NCI-H1436 treated with DMSO at 0.1 percent for 48 hours (cell line): ENCODE measurements at places on chromosomes 13 and 19.

DNA sequence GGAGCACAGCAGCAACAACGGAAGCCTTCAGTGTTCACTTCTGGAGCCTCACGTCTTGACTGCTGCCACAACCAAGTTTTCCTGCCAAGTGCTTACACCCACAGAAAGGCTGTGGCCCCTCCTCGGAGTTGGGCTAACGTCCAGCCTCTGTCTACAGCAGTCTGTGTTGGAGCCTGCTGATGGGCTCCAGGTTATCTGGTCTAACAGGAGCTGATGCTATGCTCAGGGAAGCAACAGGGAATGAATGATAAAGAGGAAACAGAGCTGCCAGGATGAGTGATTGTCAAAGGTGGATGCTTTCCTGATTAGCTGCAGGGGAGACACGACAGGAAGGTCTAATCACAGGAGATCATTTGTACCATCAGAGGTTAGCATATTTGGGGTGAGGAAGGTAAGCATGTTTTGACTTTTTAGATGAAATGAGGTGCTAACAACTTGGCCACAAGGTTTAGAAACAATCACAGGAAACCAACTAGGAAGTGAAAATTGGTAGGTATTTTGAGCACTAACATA lies 53.8 kb upstream of the RCBTB2 start:
- DNase-seq: no peak

- DNase-seq: no peak
These were observed 10.4 kb upstream of the RASA3 start for GRCh38 chr13:114142640-114143490.

DNA sequence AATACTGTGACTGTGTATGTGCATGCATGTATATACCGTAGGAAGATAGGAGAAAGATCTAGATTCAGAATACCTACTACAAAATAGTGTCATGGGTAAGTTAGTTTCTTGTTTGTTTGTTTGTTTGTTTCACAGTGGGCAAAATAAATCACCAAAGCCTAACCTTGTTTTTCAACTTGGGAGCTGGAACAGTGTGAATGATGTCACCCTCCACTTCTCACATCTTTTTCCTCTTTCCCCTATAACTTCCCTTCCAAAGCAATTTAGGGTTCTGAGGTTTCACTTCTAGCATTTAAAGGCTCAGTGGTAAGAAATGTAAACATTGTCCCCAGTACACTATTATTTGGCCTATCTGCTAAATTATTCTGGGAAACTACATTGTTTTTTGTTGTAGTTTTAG lies 5.4 kb downstream of the KCTD4 start:
- no peak for DNase-seq

DNA sequence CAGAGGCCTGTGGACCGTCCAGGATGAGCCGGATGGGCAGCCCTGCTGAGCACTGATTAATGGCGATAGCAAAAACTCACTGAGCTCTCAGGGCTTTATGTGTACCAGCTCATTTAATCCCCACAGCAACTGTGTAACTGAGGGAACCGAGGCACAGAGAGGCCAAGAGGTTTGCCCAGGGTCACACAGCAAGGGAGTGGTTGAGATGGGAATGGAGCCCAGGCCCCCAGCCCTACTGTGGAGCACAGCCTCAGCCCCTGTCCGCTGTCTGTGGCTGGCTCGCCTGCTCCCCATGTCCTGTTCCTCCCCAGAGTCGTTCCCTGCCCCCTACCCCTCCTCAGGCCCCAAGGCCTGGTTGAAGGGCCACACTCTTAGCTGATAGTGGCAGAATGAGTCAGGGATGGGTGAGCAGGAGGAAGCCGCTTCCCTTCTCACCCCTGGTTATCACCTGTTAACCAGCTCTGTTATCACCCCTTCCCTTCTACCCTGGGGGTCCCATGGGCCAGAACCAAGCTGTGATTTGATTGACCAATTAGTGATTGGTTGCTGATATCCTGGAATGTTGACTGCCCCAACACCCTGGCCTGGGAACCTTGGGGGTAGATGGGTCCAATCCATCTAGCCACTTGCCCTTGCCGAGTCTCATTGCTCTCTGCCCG lies 21.2 kb downstream of the CAPN12 start:
- DNase-seq: no peak

- no peak for DNase-seq
These were observed 13.4 kb downstream of the ZNF20 start for GRCh38 chr19:12126707-12127106.

DNA sequence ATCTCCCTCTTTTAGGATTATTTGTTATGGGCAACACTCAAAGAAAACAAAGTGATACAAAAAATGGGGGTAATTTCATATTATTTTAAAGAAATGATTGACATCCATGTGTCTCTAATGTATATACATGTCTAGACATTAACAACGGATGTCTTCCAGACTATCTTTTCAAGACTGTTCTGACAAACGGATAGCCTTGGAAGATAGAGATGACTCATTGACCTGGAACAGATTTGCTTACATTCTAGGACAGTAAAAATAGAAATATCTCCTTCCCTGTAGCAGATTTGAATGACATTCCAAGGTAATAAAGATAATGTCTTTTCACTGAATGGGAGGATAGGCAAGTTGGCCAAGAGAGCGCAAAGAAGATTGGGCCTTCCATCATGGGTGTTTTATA lies 26.2 kb upstream of the SLITRK6 start:
- DNase-seq: no peak

DNA sequence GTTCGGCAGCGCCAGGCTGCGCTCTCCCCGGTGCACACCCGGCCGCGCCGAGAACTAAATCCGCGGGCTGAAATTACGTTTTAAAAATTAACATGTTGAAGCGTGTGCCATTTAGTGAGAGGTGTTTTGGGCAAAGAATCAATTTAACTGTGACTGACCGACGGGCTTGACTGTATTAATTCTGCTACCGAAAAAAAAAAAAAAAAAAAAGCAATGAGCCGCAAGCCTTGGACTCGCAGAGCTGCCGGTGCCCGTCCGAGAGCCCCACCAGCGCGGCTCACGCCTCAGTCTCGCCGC lies 9.6 kb upstream of the SOX1 start:
- DNase-seq: no peak

DNA sequence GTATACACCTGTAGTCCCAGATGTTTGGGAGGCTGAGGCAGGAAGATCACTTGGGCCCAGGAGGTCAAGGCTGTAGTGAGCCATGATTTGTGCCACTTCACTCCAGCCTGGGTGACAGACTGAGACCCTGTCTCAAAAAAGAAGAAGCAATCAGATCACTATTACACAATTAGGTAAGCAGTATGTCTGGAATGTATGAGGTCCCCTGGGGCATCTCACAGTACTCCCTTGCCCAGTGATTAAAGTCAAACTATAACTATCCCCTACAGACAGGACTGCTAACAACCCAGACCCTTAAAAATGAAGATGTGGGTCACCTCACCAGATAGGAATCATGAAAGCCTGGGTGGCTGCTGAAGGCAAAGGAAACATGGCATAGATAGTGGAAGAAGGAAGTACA lies 9.4 kb upstream of the PAN3 start:
- no peak for DNase-seq

DNA sequence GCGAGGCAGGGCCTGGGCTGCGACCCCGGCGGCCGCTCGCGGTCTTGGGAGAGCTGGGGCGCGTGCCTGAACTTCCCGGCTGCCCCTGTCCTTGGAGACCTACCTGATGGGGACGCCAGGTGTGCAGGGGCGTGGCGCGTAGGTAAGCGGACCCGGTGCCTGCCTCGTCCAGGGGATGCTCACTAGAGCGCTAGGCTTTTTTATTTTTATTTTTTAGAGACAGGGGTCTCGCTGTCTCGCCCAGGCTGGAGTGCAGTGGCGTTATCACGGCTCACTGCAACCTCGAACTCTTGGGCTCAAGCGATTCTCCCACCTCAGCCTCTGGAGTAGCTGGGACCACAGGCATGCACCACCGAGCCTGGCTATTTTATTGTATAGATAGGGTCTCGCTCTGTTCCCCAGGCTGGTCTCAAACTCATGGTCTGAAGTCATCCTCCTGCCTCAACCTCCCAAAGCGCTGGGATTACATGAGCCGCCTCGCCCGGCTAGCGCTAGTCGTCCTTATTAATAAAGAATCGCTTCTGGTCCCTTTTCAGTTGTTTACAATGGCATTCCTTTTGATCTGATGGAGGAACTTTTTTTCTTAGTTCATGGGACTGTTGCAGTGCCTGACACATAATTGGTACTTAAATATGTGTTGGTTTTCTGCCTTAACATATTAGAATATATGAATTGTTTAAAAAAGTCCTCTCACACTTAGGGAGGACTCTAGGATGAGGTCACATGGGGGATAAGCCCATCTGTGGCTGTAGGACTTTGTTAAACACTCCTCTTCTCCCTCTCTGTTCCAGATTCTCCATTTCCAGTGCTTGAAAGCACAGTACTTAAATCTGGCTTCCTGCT lies 812 bp downstream of the DPY19L3 start:
- DNase-seq: no peak

- no peak for DNase-seq
These were observed 231.2 kb downstream of the NHLRC3 start for GRCh38 chr13:39269411-39269810.

DNA sequence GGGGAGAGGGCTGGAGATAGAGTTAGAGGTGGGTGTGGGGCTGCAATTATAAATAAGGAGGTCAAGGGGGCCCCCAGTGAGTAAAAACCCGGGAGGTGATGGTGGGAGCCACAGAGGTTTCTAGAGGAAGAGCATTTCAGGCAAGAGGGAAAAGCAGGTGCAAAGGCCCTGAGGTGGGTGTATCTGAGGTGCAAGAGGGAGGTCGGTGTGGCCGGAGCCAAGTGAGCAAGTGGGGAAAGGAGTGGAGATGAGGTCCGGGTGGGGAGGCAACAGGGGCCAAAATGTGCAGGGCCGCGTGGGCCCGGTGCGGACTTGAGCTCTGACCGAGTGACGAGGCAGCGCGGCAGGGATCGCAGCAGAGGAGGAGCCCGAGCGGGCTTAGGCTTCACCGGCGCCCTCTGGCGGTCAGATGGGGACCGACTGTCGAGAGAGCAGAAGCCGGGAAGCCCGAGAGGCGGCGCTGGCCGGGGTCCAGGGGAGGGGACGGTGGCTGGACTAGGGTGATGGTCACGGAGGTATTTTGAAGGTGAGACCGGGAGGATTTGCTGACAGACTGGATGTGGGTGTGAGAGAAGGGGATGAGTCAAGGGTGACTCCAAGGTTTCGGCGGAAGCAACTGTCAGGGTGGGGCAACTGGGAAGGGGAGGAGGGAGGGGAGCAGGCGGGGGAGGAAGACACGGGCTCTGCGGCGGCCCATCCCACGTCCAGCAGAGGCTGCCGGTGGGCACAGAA lies 17.7 kb upstream of the SPACA4 start:
- DNase-seq: no peak

DNA sequence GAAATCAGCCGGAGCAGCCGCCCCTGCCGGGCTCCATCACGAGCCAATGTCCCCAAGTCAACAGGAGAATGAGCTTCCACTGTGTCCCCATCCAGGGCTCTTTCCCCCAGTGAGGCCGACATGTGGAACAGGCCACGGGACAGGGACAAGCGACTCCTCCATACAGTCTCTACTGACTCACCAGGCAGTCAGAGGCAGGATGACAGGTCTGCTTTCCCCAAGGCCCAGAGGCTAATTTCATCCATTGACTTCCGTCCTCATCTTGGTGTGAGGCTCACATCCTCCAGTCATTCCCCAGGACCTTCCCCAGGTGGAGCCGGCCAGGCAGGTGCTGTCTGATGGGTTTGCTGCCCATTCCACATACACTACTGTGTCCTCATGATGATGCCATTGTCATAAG lies 3.5 kb downstream of the CEACAM6 start:
- DNase-seq: no peak

DNA sequence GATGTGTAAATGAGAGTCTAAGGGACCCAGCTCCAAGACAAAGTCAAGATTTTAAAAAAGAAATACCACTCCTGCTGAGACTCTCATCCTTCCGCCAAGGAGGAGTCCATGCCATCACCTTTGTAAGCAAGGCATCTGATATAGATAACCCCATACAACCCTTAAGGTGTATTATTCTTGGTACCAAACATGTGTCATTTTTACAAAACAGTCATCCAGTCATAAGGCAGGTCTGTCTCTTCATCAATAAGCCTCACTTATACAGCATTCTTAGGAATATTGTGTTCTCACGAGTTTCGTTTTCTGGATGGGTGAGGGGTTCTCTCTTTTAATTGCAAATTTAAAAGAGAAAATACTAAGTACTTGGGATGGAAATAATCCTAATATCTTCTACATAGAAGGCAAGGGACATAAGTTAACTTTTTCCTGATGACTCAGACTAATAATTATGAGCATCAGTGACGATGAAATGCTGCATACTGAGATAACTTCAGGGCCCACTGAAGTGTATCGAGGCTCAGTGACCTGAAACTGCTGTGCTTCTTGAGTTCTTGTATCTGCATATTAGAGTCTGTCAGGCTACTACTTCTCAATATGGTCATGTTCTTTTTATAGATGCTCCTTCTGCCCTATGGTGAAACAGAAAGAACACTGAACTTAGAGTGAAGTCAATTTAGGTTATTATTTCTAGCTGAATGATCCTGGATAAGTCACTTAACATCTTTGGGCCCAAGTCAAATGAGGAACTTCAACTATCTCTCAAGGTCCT lies 166.6 kb downstream of the KLF12 start:
- DNase-seq: no peak

- no peak for DNase-seq
These were observed 2.9 kb upstream of the FTL start for GRCh38 chr19:48962029-48962848.

DNA sequence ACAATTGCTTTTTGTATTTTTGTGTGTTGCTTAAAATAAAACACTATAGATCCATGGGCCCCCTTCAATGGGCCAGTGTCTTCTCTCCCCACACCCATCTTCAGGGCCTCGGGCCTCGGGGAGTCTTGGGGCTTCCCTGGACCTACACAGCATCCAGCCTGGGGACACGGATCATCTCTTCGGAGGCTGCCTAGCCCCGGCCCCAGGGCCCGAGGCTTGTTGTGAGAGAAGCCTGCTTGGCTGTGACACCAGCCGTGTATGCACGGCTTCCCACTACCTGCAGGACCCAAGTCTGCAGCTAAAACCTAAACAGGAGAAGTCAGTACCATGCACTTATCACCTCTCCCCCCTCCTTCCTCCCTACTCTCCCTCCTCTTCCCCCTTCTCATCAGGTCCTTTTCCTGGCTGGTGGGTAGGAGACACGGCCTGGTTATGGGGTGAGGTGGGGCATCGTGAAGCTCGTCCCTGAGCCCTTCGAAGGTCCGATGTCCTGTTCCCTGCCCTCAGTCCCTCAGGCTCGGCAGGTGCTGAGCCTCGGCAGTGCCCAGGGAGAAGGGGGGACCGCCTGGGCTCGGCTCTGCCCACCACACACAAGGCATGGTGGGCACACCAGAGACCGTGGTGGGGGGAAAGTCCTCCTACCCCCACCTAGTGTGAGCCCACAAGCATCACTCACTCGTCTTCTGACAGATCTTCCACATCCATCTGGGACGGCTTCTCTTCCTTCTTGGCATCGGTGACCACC lies 9.5 kb downstream of the C13orf46 start:
- DNase-seq: no peak

- no peak for DNase-seq
These were observed 87.6 kb downstream of the ARHGEF7 start for GRCh38 chr13:111202745-111203144.

- no peak for DNase-seq
These were observed 532.3 kb upstream of the SLITRK5 start for GRCh38 chr13:87138866-87139265.
